Heart left ventricle (tissue), 16 donors: ENCODE measurements at places on chromosomes 11 and 22. TPM values are rescaled to one million over a fixed set of nuclear protein-coding genes. Genes with fewer than 3 reads are reported as not detected.

GRCh38 chr11:111938687-111939160, 1.6 kb downstream of the DIXDC1 start:
- H3K27me3 ChIP-seq = no peaks in the 10 kb centered on the region
- no peaks in the 10 kb centered on the region for H3K36me3 ChIP-seq
- peaks cover 51% of the 10 kb centered on the region for H3K4me1 ChIP-seq
- peak overlapping the region; percentile 45 for H3K27ac ChIP-seq
- peak overlapping the region; percentile 17 for H3K4me3 ChIP-seq

DNA sequence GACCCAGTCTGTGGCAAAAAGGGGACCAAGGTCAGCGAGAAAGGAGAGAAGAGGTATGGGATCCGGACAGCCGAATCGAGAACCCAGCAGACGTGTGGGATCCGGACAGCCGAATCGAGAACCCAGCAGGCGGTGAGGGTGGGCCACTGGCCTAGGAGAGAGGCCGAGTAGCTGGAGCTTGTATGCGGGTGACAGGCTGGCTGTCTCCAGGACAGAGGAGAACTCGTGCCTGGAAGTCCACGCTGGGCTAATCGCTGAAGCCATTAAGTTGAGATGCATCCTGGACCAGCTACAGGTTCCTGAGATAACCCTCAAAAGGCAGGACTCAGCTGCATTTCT, 6.0 kb downstream of the CERK start:
- H3K4me1 ChIP-seq = peaks cover 98% of the 10 kb centered on the region
- no peaks in the 10 kb centered on the region for H3K36me3 ChIP-seq
- no peak for DNase-seq
- H3K27ac ChIP-seq = peak overlapping the region; percentile 46

GRCh38 chr11:36392196-36392595, 96.1 kb downstream of the PRR5L start:
- H3K4me1 ChIP-seq = no peaks in the 10 kb centered on the region
- H3K27me3 ChIP-seq = no peaks in the 10 kb centered on the region
- no peak overlapping the region for H3K4me3 ChIP-seq
- DNase-seq = no peak

DNA sequence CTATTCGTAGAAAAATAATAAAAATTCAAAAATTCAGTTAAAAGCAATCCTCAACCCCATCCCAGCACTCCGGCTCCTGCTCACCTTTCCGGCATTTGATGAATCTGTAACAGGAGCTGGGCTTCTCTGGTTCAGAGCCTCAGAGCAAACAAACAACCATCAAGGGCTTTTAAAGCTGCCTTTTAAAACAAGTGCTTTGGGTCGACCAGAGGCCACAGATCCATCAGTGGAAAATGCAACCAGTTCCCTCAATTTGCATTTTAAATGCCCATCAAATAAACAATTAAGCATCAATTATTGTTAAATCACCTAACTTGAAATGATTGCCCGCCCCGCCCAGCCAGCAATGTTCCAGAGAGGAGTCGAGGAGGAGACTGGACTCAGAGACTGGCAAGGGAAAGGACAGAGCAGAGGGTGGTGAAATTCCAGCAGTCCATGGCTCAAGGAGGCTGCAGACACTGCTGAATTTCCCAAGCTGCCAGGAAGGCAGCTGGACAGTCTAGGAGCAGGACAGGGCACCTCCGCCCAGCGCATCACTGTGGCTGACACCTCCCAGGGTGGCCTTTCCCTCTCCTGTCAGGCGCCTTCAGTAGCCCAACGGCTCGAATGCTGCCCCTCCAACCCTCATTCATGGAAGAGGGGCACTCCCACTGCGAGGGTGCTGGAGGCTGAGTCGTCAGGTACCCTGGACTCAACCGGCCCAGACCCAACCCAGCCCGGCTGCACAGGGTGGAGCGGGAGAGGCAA, 7.5 kb downstream of the FXYD6 start:
- peak overlapping the region; percentile 48 for H3K27ac ChIP-seq
- no peaks in the 10 kb centered on the region for H3K36me3 ChIP-seq
- no peaks in the 10 kb centered on the region for H3K27me3 ChIP-seq
- H3K4me3 ChIP-seq = no peak overlapping the region
- DNase-seq = no peak

DNA sequence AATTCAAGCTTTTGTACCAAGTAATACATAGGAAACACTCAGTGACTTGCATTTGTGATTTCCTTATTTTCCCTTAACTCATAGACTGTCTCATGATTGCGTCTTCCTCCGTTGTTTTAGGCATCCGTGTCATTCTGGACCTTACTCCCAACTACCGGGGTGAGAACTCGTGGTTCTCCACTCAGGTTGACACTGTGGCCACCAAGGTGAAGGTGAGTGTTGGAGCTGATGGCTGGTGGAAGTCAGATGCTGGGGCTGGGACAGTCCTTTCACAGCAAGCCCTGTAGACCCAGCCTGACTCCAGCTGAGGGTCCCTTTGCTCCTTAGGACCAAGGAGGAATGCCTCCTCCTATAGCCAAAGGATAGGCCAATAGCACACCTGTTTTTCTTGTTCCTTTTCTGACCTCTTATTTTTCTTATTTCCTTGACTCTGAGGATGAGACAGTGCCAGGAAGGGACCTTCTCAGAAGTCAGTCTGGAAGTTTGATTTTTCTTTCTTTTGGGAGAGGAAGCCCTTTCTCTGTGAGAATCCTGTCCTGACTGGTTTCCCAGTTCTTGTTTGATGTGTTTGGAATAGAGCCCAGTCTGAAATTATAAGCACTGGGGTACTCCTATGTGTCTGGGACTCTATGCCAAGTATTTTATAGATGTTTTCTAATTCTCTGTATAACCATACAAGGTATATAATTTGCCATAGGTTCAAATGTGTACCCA, 2.2 kb downstream of the SLC3A2 start:
- peak overlapping the region; percentile 31 for H3K27ac ChIP-seq
- H3K36me3 ChIP-seq = peaks cover 56% of the 10 kb centered on the region
- H3K4me3 ChIP-seq = no peak overlapping the region
- H3K4me1 ChIP-seq = peaks cover 15% of the 10 kb centered on the region

DNA sequence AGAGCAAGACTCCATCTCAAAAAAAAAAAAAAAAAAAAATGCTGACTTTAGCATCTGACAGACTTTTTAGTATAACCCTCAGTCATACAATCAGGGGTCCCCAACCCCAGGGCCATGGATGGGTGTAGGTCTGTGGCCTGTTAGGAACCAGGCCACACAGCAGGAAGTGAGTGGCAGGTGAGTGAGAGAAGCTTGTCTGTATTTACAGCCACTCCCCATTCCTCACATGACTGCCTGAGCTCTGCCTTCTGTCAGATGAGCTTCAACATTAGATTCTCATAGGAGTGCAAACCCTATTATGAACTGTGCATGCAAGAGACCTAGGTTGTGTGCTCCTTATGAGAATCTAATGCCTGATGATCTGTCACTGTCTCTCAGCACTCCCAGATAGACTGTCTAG, 3.3 kb downstream of the FAM227A start:
- H3K36me3 ChIP-seq = no peaks in the 10 kb centered on the region
- H3K4me1 ChIP-seq = peaks cover 14% of the 10 kb centered on the region
- no peak overlapping the region for H3K27ac ChIP-seq
- H3K27me3 ChIP-seq = no peaks in the 10 kb centered on the region
- H3K4me3 ChIP-seq = no peak overlapping the region
- DNase-seq = no peak

DNA sequence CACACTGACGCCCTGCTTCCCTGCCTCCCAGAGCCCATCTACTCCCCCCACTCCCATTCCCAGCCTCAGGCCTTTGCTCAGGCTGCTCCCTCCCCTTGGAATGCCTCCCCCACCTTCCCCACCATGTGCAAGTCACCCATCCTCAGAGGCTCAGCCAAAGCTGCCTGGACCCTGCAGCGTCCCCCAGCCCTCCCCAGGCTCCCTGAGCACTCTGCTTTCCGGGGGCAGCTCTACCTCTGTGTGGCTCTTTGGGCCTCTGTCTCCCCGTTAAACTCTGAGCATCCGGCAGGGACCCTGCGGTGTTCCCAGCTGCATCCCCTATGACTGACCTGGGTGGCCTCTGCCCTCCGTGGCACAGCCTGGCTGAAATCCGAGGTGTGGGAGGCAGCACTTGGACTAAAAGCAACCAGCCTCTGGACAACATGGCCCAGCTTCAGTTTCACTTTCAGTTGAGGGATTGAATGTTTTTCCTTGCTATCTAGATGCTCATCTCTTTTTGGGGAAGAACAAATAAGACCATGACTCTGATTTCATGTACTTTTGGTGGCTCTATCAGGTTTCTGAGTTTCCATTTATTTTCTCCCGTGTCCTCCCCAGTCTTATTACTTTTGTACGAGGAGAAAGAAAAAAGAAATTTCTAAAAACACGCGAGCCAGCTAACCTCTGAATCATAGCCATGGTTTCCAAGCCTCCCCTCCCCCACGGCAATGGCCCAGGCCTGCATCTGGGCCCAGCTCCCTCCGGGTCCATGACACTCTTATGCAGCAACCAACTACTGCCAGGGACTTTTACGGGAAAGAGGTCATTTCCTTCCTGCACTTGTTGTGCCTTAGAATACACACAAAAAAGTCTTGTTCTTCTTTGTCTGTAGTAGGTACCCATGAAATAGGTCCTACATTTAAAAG, 3.8 kb downstream of the APOL3 start:
- peak overlapping the region; percentile 72 for H3K4me3 ChIP-seq
- peak; percentile 88 for DNase-seq
- H3K4me1 ChIP-seq = peaks cover 54% of the 10 kb centered on the region
- no peaks in the 10 kb centered on the region for H3K27me3 ChIP-seq

GRCh38 chr11:8201644-8202365, 33.0 kb upstream of the RIC3 start:
- H3K4me1 ChIP-seq = peaks cover 9% of the 10 kb centered on the region
- H3K27me3 ChIP-seq = no peaks in the 10 kb centered on the region
- H3K4me3 ChIP-seq = no peak overlapping the region
- H3K36me3 ChIP-seq = no peaks in the 10 kb centered on the region
- no peak for DNase-seq

DNA sequence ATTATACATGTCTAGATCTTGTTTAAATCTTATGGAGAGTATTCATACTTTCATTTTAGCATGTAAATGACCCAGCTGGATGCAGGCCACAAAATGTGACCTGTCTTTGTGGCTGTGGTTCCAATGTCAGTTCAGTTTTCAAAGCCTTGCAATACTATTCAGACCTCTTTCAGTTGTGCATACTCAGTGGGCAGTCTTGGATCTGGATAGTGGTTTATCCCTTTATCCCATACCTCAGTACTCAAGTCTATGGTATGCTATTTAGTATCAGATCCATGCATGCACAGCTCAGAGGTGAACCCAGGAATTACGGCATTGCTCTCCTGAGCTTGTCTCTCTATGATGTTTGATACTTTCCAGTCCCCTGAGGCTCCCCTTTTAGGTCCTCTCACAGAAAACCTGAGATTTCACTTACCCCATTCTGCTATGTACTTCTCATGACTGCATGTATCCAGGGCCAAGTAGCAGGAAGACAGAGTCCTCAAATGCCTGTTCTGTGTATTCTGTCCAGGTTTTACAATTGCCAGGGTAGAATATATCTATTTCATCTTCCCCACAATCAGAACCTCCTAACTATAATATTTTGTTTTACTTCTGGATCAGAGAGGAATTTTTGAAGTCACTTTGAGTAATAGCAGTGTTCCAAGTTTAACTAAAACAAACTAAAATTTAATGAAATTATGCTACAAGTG, 6.9 kb upstream of the P4HA3 start:
- H3K4me3 ChIP-seq = no peak overlapping the region
- H3K4me1 ChIP-seq = peaks cover 13% of the 10 kb centered on the region
- DNase-seq = no peak
- H3K27me3 ChIP-seq = no peaks in the 10 kb centered on the region
- no peak overlapping the region for H3K27ac ChIP-seq

DNA sequence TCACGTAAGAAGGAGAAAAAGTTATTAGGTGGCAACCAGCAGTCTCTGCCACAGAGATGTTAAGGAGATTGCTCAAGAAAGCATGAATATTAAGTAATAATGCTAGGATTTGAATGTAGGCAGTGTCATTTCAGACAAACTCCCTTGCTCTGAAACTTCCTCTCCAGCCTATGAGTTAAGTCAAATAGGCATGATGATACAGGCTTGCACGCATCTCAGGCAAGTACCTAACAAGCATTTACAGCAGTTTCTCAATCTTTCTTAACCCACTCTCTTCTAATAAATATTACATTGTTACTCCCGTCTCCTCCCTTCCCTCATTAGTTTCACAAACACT, 72.7 kb downstream of the RAB38 start:
- no peaks in the 10 kb centered on the region for H3K36me3 ChIP-seq
- DNase-seq = no peak
- no peaks in the 10 kb centered on the region for H3K27me3 ChIP-seq
- no peaks in the 10 kb centered on the region for H3K4me1 ChIP-seq
- H3K4me3 ChIP-seq = no peak overlapping the region
- no peak overlapping the region for H3K27ac ChIP-seq

GRCh38 chr11:116439361-116439677, 333.5 kb downstream of the BUD13 start:
- no peaks in the 10 kb centered on the region for H3K36me3 ChIP-seq
- H3K4me3 ChIP-seq = no peak overlapping the region
- H3K4me1 ChIP-seq = no peaks in the 10 kb centered on the region
- no peaks in the 10 kb centered on the region for H3K27me3 ChIP-seq
- DNase-seq = no peak
- H3K27ac ChIP-seq = no peak overlapping the region

DNA sequence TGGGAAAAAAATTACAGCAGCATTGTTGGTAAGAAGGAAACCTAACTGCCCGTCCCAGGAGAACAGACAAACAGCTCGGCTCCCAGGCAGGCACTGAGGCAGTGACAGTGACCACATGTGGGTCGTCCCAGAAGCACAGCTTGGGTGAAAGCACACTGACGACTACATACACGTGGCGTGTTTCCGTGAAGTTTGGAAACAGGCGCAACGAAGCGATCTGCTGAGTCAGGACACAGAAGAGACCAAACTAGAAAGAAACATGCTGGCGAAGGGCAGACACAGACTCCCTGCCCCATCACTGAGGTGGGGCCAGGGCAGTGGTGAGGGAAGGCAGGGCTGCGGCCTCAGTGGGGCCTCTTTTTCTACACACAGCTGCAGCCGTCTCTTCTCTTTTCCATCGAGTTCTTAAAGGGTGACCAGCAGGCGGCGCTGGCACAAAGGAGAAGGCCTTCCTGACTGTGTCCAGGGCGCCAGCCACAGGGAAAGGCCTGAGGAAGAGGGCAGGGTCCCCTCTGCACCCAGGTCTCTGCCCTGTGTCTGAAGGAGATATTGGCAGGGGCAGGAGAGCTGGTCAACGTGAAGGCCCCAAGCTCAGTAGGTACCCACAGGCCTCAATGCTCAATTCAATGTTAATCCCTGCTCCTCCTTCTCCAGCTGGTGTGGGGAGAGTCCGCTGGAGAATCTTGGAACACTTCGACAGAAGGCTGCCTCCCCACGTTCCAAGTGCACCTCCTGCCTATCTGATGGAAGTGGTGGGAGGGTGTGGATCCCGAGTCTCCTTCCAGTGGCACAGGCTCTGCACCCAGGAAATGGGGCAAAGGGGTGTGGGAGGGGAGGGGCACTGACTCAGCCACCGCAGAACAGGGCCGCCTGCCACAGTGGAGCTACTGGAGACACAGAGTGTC, 19.9 kb downstream of the CARS1 start:
- H3K4me1 ChIP-seq = peaks cover 3% of the 10 kb centered on the region
- DNase-seq = peak; percentile 80
- no peak overlapping the region for H3K4me3 ChIP-seq
- peaks cover 2% of the 10 kb centered on the region for H3K36me3 ChIP-seq

GRCh38 chr11:18225913-18226312, 10.7 kb downstream of the SAA4 start:
- H3K27me3 ChIP-seq = no peaks in the 10 kb centered on the region
- no peaks in the 10 kb centered on the region for H3K36me3 ChIP-seq
- no peak overlapping the region for H3K27ac ChIP-seq
- H3K4me3 ChIP-seq = no peak overlapping the region
- DNase-seq = no peak

Gene CADM1
- total RNA-seq = 54.5 TPM

Gene LMO1
- 0.85 TPM for total RNA-seq

Gene JAM3
- total RNA-seq = 41.7 TPM

Gene VWCE
- total RNA-seq = 0.76 TPM

Gene APOL4
- 26.5 TPM for total RNA-seq
